NCI-H187 (cell line): ENCODE measurements at places on chromosomes 4 and X.

DNA sequence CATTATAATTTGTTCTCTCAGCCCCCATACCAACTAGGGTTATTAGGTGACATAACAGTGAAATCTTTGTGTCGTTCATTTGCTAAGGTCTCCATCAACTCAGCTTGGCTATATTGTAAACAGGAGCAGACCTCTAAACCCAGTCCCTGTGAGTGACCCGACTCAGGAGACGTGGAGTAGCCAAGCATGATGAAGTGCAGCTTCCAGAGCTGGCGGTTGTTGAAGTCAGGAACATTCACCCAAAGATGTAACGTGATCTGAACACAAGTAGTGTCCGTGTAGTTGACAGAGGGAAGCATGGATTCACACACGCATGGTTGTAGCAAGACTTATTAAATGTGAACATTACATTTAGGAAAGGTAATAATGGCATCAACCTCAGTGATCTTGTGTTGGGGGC, 102.3 kb downstream of the FAM193A start:
- DNase-seq: no peak

DNA sequence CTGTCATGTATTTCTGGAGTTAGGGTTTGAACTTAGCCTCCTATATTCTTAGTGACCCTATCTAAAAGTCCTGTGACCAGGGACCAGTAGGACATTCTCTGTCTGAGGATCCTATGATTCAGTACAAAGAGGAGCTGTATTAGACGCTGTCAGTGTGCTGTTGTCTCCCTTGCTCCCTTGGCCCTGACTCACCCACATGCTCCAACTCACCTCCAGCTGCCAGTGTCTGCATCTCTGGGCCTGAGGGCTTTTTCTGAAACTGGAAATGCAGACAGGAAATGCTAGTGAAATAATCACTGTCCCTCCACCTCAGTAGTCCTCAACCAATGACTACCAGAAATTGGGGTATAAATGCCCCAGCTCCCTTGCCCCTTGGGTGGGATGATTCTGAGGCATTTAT, 535.3 kb upstream of the RPS6KA3 start:
- DNase-seq: no peak

DNA sequence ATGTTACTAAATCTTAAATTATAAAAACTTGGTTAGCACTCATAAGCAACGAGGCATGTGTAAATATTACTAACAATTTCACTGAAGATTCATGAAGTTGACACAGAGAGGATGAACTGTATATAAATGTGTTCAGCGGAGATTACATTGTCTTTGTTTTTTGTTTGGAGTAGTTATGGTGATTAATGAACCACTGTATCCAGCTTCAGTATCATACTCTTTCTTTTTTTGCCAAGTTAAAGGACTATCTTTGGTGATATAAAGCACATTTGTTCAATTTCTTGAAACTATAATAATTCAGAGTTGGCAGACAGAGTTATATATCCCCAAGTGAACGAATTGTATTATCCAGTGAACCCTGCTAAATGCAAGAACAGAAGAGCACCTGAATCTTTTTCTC, 497.6 kb downstream of the CCSER1 start:
- no peak for DNase-seq

GRCh38 chrX:1546691-1547251, 9.8 kb upstream of the P2RY8 start:
- no peak for DNase-seq

DNA sequence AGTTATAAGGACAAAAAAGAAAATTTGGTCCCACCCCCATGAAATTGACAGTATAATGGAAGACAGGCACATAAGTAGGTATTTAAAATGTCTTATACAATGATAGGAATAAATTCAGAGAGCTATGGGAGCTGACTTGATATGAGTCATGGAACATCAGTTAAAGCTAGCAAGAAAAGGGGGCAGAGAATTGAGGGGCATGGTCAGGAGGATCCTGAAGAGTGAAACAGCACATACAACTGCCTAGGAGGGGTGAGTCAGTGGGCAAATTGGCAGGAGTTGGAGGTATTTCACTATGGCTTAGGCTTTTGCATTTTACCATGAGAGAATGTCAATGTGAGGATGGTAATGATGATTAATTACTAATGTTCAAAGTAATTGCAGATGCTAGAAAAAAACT, 95.4 kb upstream of the BANK1 start:
- no peak for DNase-seq

- DNase-seq: peak; percentile 3
These were observed 705 bp downstream of the RPS6KA3 start for GRCh38 chrX:20265726-20266681.

- no peak for DNase-seq
These were observed 5.3 kb downstream of the MPC1L start for GRCh38 chrX:40628506-40628905.

GRCh38 chr4:148390311-148390710, 51.9 kb downstream of the NR3C2 start:
- no peak for DNase-seq

GRCh38 chrX:69216446-69216845, 51.2 kb upstream of the PJA1 start:
- no peak for DNase-seq

- DNase-seq: no peak
These were observed 199.4 kb upstream of the CENPE start for GRCh38 chr4:103397541-103397940.

DNA sequence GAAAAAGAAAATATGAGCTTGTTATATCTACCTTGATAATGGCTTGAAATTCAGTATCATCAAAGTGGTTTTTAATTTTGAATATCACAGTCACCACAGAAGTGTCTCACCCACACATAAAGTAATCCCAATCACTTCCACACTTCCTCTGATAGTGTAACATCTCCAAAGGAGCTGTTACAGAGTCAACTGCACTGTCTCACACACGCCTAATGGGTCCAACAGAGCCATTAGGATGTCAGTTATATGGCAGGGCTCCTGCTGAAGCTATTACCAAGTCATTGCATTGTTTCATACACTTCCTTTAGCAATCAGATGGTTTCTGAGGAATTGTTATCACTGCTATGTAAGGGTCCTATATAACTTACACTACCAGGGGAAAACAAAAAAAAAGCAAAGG, 432.1 kb upstream of the TEX13C start:
- no peak for DNase-seq

DNA sequence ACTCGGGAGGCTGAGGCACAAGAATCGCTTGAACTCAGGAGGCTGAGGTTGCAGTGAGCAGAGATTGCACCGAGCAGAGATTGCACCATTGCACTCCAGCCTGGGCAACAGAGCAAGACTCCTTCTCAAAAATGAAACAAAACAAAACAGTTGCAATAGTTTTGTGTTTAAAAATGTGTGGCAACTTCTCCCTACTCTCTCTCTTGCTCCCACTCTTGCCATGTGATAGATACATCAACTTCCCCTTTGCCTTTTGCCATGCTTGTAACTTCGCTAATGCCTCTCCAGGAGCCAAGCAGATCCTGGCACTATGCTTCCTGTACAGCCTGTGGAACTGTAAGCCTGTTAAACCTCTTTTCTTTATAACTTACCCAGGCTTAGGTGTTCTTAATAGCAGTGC, 52.5 kb upstream of the INTU start:
- DNase-seq: no peak

- DNase-seq: no peak
These were observed 194.4 kb downstream of the TMA16 start for GRCh38 chr4:163688856-163689255.

DNA sequence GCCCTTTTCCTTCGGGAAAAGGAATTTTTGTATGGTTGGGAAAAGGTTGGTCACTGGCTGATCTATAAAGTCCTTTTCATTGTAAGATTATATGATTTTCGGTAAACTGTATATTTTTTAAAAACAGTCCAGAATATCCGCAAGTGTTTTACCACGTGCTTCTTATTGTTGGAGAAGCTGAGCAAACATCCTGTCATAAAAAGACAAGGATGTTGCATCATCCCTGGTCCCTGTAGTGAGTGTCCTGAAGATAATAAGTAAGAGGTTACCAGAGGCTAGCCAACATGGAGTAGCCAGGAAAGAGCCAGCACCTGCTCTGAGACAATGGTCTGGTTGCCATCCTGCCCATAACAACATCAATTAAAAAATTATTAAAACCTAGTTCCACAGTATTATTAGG, 5.1 kb downstream of the CXCL9 start:
- no peak for DNase-seq

GRCh38 chr4:74793757-74794381, 454 bp downstream of the BTC start:
- DNase-seq: peak; percentile 64

- DNase-seq: no peak
These were observed 168.5 kb downstream of the PDGFC start for GRCh38 chr4:156803056-156803455.
